ENCODE measurements at places on chromosomes 4 and X. TPM values are rescaled to one million over a fixed set of nuclear protein-coding genes. Genes with fewer than 3 reads are reported as not detected.
A peak's percentile ranks its signal among the peaks of the same experiment; 100 is the strongest.

The VCX3A gene
- not detected for total RNA-seq

The CACNA1F gene
- total RNA-seq: 1.4 TPM

The TMSB15B gene
- 1.6 TPM for total RNA-seq

The COX7B2 gene
- not detected for total RNA-seq

The GSX2 gene
- total RNA-seq: not detected

The IQSEC2 gene
- 17.3 TPM for total RNA-seq

The TCEAL5 gene
- total RNA-seq: not detected

The ATXN3L gene
- total RNA-seq: not detected

The ABLIM2 gene
- total RNA-seq: 12.7 TPM

The IL15 gene
- total RNA-seq: 6.6 TPM

- H3K4me1 ChIP-seq: no peaks in the 10 kb centered on the region
- no peaks in the 10 kb centered on the region for H3K36me3 ChIP-seq
- no peak overlapping the region for H3K4me3 ChIP-seq
- no peaks in the 10 kb centered on the region for H3K27me3 ChIP-seq
- DNase-seq: no peak
Observed at GRCh38 chrX:6129195-6129594, 99.5 kb downstream of the NLGN4X start.

DNA sequence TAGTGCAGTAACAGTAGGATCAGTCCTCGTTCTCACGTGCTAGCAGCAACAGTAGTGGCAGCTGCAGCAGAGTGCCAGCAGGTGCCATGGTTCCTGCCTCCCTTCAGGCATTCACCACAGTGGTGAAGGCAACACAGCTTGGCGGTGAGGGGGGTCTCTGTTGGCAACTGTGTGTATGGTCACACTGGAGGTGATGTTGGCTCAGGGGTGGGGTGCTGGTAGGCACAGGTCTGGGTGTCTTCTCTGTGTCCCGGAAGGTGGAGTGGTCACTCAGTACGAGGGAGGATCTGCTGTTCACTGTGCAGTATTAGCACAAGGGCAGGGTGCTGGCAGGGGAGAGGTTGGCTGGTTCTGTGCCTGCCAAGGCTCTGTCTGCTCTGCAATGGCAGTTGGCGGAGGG lies 671.8 kb downstream of the CCSER1 start:
- DNase-seq: peak; percentile 47
- no peaks in the 10 kb centered on the region for H3K27me3 ChIP-seq
- no peaks in the 10 kb centered on the region for H3K36me3 ChIP-seq
- H3K27ac ChIP-seq: no peak overlapping the region
- no peak overlapping the region for H3K4me3 ChIP-seq
- no peaks in the 10 kb centered on the region for H3K4me1 ChIP-seq

- no peak overlapping the region for H3K4me3 ChIP-seq
- no peaks in the 10 kb centered on the region for H3K36me3 ChIP-seq
- no peak for DNase-seq
Observed at GRCh38 chr4:151905197-151905596, 144.4 kb upstream of the GATB start.

DNA sequence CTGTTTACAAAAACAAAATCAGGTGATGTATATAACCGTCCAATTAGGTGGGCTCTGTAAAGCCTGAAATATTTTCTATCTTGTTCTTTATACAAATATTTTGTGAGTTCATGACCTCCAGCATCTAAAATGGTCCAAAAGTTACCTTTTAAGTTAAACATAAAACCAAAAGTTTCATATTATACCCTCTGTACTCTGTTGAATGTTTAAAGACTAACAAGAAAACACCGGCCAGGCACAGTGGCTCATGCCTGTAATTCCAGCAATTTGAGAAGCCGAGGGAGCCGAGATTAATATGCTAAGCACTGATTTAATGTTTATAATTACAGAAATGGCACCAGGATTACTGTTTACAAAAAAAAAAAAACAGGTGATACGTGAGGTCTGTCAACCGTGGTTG lies 328.4 kb downstream of the DHRSX start:
- H3K27ac ChIP-seq: no peak overlapping the region
- no peaks in the 10 kb centered on the region for H3K36me3 ChIP-seq
- no peak for DNase-seq
- no peaks in the 10 kb centered on the region for H3K4me1 ChIP-seq
- no peaks in the 10 kb centered on the region for H3K27me3 ChIP-seq

DNA sequence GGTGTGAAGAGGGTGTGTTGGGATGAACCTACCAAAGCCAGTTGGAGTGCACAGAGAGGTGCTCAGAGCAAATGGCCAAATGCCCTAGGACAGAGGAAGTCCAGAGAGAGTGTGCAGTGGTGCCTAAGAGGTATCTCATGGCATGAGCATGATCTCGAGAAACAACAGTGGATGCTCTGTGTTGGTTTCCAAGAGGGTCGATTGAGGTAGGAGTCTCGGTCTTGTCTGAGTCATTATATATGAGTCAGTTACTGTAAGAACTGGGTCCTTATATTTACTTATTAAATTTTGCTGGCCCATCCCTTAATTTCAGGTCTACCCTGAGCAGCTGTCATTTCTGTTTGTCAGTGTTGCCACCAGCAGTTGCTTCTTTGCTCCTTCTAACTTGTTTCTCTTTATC lies 86.6 kb upstream of the TMEM150C start:
- H3K4me3 ChIP-seq: no peak overlapping the region
- no peaks in the 10 kb centered on the region for H3K4me1 ChIP-seq
- no peaks in the 10 kb centered on the region for H3K27me3 ChIP-seq
- H3K27ac ChIP-seq: no peak overlapping the region

GRCh38 chr4:123783151-123783790 lies 386.7 kb downstream of the SPRY1 start:
- no peak overlapping the region for H3K4me3 ChIP-seq
- H3K27ac ChIP-seq: peak overlapping the region; percentile 3
- no peak for DNase-seq
- H3K4me1 ChIP-seq: peaks cover 8% of the 10 kb centered on the region

- no peak for DNase-seq
- H3K36me3 ChIP-seq: no peaks in the 10 kb centered on the region
- H3K4me1 ChIP-seq: peaks cover 18% of the 10 kb centered on the region
- H3K27me3 ChIP-seq: no peaks in the 10 kb centered on the region
- H3K27ac ChIP-seq: no peak overlapping the region
- H3K4me3 ChIP-seq: no peak overlapping the region
Observed at GRCh38 chrX:24167719-24168472, 18.4 kb downstream of the ZFX start.

DNA sequence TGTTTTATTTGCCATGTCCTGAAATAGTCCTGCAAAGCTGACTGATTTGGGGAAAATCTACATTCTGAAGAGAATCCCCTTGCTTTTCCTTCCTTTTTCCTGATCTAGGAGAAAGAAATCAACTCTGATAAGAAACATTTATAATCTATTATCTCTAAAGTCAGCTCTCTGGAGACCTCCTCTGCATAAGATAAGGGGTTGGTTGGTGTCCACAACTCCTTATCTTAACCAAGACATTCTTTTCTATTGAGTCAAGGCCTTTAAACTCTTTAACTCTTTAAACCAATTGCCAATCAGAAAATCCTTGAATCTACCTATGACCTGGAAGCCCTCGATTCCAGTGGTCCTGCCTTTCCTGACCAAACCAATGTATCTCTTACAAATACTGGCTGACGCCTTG lies 373.6 kb upstream of the RASGEF1B start:
- no peak overlapping the region for H3K27ac ChIP-seq
- DNase-seq: no peak
- H3K27me3 ChIP-seq: no peaks in the 10 kb centered on the region

DNA sequence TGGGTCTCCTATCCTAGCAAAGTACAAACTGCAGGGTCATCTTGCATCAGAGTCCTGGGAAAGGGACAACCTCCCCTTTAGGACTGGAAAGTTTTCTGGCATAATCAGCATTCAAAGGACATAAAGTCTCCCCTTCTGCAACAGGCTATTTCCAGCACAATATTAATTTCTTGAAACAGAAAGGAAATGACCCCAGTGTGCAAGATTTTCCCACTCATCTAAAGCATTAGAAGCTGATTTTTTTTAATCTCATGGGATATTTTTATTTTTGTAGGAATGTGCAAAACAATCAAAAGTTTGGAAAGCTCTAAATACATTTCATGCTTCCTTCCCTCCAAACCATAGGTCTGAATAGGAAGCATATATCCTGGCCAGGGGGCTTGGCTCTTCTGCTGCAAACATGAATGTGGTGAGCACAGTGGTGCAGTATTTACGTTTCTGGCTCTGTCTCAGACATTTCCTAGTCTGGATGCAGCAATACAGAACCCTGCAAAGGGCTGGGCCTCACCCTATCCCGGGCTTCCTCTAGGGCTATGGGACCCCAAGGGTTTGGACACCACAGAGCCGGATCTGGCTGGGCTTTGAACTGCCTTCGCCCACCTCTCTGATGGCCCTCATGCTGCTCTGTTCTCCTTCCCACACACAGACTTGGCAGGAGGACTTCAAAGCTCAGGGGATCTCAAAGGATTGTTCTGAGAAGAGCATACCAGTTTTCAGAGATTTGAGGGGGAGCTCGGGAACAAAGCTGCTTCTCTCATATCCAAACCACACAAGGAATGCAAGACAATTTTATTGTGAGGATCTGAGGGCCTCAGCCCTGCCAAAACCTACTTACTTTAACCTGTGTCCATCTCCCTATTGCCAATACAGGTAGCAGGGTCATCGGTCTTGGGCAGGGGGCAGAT lies 64.9 kb downstream of the POLR2B start:
- H3K4me1 ChIP-seq: peaks cover 26% of the 10 kb centered on the region
- H3K36me3 ChIP-seq: peaks cover 7% of the 10 kb centered on the region
- DNase-seq: no peak
- peak overlapping the region; percentile 65 for H3K27ac ChIP-seq
- no peaks in the 10 kb centered on the region for H3K27me3 ChIP-seq

- H3K4me3 ChIP-seq: no peak overlapping the region
- no peak for DNase-seq
- H3K27ac ChIP-seq: no peak overlapping the region
- peaks cover 8% of the 10 kb centered on the region for H3K4me1 ChIP-seq
- no peaks in the 10 kb centered on the region for H3K27me3 ChIP-seq
Observed at GRCh38 chr4:153296040-153296823, 48.3 kb upstream of the MND1 start.

- no peaks in the 10 kb centered on the region for H3K27me3 ChIP-seq
- DNase-seq: no peak
- no peak overlapping the region for H3K4me3 ChIP-seq
Observed at GRCh38 chr4:44147571-44148075, 301.0 kb downstream of the KCTD8 start.

DNA sequence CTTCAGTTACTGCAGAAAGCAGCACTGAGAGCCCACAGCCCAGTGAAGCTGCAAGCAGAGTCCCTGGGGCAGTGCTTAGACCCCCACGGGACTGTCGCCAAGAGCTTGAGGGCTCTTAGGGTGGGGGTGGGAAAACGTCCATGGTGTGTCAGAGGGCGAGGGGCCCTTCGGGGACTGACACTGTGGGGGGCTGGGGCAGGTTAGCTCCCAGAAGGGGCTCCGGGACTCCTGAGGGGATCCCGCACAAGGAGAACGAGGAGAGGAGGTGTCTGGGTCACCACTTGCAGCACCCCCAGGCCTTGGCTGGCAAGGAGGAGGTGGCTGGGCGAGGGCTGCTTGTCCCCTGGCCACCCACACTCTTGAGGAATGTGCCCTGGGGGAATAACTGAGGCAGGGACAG lies 20.8 kb downstream of the NAT8L start:
- H3K27ac ChIP-seq: no peak overlapping the region
- H3K4me3 ChIP-seq: no peak overlapping the region
- no peaks in the 10 kb centered on the region for H3K27me3 ChIP-seq
- H3K36me3 ChIP-seq: no peaks in the 10 kb centered on the region
- no peaks in the 10 kb centered on the region for H3K4me1 ChIP-seq
- DNase-seq: peak; percentile 45

- H3K27me3 ChIP-seq: no peaks in the 10 kb centered on the region
- H3K4me3 ChIP-seq: no peak overlapping the region
Observed at GRCh38 chr4:181018472-181018871, 1224.7 kb upstream of the TENM3 start.

- H3K36me3 ChIP-seq: no peaks in the 10 kb centered on the region
- H3K27ac ChIP-seq: no peak overlapping the region
- no peaks in the 10 kb centered on the region for H3K27me3 ChIP-seq
- DNase-seq: no peak
- H3K4me3 ChIP-seq: no peak overlapping the region
Observed at GRCh38 chrX:152177497-152178269, 39.3 kb upstream of the MAGEA10 start.

DNA sequence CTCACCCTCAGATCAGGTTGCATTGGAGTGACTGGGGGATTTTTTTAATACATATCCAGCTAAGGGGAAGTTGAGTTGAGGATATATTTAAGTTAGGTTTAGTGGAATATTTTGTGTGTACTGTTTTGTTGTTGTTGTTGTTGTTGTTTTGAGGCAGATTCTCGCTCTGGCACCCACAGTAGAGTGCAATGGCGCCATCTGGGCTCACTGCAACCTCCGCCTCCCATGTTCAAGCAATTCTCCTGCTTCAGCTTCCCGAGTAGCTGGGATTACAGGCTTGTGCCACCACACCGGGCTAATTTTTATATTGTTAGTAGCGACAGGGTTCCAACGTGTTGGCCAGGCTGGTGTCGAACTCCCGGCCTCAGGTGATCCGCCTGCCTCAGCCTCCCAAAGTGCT lies 38.6 kb upstream of the ATP6AP2 start:
- H3K36me3 ChIP-seq: no peaks in the 10 kb centered on the region
- no peaks in the 10 kb centered on the region for H3K4me1 ChIP-seq
- DNase-seq: no peak
- H3K27me3 ChIP-seq: no peaks in the 10 kb centered on the region
- no peak overlapping the region for H3K27ac ChIP-seq

DNA sequence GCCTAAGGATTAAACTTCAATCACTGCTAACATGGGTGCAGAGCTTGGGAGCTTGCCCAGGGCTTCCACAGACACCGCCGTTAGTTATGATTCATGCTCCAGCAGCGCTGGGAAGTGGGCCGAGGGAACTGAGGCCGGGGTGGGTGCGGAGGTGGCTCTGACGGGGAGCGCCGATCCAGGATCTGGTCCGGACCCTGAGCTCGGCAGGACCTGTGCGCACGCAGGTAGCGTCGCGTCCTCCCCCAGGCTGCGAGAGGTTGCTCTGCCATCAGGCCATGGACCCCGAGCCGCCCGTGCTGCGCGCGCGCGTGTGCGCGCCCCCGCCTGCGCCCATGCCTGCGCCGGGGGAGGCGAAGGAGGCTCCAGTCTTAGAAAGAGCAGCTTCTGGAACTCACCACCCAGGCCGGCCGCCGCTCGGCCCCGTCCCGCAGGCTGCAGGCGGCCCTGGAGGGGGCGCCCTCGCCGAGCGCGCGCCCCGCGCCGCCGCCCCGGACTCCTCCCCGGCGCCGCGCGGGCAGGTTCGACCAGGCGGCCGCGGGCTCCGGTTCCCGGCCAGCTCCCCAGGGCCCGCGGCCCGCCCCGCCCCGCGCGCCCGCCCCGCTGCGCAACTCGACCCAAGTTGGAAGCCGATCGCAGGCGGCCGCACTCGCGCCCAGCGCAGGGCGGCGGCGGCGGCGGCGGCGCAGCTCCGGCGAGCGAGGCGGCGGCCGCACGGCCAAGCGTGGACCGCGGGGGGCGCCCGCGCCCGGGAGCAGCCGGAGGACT lies 732 bp upstream of the ADRA2C start:
- H3K27ac ChIP-seq: no peak overlapping the region
- H3K27me3 ChIP-seq: peaks cover 40% of the 10 kb centered on the region
- peak overlapping the region; percentile 39 for H3K4me3 ChIP-seq
- H3K36me3 ChIP-seq: no peaks in the 10 kb centered on the region
- DNase-seq: no peak
- no peaks in the 10 kb centered on the region for H3K4me1 ChIP-seq

Measured in upper lobe of right lung (tissue), 1 donor.